ENCODE measurements at places on chromosomes 1 and 21.
A peak's percentile ranks its signal among the peaks of the same experiment; 100 is the strongest.

DNA sequence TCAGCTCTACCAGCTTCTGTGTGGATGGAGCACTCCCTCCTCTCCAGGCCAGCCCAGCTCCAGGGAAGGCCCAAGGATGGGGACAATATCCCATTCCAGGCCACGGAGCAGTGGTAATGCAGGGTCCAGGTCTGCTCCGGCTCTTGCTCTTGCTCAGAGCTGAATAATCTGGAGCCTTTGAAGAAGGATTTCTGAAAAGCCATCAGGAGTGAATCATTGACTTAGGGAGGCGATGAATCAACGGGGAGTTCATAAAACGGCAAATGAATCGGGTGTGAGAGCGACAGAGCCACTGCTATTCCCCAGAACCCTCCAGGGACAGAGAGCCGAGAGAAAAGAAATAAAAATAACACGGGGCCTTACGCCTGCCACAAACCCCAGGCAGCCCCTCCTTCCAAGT lies 7.7 kb downstream of the POU3F1 start:
- no peak for DNase-seq

DNA sequence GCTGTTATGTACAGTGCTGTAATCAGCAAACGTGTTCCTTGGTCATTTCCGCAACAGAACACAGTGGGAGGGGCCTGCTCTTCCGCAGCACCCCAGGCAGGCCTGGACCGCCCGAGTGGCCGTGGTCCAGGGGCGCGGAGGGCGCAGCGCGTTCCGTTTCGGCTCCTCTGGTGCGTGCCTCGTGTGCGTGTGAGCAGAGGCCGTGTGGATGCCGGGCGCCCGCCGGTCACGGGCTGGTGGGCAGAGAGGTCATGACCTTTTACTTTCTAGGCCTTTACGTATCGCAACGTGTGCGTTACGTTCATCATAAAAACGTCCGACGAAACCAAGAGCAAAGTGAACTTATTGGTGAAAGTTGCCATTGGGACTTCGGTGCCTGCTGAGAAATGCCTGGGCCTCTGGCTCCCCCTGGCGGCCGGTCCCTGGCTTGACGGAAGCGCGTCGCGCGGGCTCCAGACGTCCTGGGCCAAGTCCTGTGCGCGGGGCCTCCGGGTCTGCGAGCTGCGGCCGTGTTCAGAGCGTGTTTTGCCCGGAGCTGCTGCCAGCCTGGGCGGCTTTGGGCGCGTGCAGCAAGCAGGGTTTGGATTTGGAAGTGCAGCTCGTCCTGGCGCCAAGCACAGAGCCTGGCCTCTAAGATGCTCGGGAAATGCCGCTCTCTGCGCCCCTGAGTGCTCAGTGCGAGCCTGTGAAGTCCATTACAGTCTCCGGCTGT lies 34.4 kb downstream of the COL18A1 start:
- DNase-seq = peak; percentile 76

- DNase-seq = peak; percentile 30
These were observed 21.8 kb downstream of the EXOC8 start for GRCh38 chr1:231315887-231316286.

DNA sequence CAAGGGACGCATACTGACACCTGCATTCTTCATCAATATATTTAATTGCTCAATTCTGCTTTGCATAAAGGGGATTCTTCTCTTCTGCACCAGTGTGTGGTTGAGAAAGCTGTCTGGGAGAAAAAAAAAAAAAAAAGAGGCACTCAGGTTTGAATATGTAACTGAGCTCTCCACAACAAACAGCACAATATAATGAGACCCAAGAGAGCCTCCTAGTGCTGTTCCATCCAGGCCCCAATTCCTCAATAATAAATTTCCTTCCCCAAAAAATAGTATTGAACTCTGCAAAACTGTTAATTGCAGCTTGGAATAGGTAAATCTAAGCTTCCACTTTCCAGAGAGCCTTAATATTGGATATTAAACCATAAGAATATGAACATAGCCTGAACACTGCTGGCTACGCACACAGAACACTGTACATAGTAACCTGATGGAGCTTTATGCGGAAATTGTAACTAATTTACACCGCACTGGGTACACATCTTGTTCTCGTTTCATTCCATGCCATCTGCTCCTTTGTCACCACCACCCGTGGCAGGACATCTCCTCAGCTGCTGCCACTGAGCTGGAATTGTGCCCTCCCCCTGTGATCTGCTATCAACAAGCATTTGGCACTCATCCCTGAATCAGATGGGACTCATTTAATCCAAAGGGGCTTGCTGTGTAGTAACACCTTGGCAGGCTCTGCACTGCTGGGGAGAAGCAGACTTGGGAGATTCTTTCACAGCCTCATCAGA lies 272.0 kb downstream of the HHIPL2 start:
- no peak for DNase-seq

- DNase-seq = no peak
These were observed 27.0 kb upstream of the PRELP start for GRCh38 chr1:203448521-203449061.

GRCh38 chr1:95138223-95138622 lies 21.1 kb downstream of the TLCD4 start:
- DNase-seq = no peak

- peak; percentile 35 for DNase-seq
These were observed 28.3 kb upstream of the A3GALT2 start for GRCh38 chr1:33349081-33349759.

DNA sequence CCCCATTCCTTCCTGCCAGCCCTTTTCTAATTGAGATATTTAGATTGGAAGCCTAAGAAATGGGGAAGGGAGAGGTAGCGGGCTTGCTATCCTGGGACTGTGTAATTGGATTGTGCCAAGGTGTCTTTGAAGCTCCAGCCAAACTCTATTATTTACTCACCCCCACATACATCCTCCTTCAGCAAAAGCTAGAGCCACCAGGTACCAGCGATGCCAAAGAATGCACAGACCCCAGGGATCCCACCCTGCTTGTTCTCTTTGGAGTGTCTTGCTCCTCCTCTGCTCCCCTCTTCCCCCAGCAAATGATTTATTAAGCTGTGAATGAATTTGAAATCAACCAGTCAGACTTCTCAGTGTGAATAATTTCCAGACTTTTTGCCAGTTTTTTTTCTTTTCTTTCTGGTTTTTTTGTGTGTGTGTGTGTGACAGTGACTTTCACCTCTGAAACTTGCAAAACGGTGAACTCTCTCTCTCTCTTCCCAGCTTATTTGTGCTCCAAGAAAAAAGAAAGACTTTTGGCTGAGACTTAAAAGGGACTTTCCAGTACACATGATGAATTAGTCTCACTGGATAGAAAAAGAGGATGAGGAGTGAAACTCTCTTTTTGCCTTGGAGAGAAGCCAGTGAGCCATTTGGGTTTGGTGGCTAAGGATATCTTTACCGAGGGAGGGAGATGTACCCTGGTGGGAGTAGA lies 1.8 kb downstream of the VASH2 start:
- DNase-seq = no peak

- no peak for DNase-seq
These were observed 66.5 kb downstream of the FCRL5 start for GRCh38 chr1:157485793-157486192.

DNA sequence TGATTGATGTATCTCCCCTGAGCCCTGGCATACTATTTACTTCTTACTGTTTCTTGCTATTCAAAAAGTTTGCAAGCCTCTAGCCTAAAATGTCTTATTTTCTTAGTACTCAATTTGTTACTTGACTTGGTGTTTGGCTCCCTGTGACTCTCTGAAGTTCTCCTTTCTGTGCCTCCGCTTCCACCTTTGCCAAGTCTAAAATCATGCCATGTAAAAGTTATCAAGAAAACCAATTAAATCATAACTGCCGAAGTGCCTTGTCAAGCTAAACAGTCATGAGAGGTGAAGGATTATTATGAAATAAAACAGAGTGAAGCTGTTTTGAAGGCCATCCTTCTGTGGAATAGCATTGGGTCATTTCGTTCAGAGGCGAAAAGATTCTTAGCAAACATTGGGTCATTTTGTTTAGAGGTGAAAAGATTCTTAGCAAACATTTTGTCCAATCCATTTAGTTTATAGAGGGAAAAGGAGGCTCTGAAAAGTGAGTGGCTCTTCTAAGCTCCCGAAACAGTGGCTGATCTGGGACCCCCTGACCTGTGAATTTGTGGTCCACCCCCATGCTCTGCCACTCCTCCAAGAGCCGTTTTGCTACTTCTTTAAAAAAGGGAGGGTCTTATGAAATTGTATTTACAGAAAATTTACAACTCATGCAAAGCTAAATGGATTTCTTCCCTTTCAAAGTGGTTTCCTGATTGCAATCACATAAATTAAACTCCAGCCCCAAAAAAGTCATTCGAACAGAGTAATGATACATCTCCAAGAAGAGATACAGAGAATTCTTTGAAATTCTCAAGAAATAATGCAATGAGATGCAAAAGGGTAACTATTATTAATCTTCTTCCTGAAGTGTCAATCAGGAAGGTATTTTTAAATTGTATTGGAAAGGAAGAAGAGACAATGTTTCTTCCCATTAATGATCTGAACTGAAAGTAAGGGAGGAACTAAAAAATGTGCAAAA lies 141.4 kb downstream of the RUNX1 start:
- DNase-seq = no peak

- DNase-seq = no peak
These were observed 37.8 kb upstream of the DOCK7 start for GRCh38 chr1:62726011-62726442.

- no peak for DNase-seq
These were observed 139.9 kb upstream of the KIAA0040 start for GRCh38 chr1:175332515-175332914.

GRCh38 chr1:6052543-6053205 lies 7.0 kb downstream of the KCNAB2 start:
- no peak for DNase-seq

GRCh38 chr21:15445327-15445726 lies 284.5 kb upstream of the USP25 start:
- DNase-seq = no peak

GRCh38 chr1:19361611-19362147 lies 49.6 kb downstream of the SLC66A1 start:
- no peak for DNase-seq
